ENCODE measurements at places on chromosomes 1 and 21. TPM values are rescaled to one million over a fixed set of nuclear protein-coding genes. Genes with fewer than 3 reads are reported as not detected.

DNA sequence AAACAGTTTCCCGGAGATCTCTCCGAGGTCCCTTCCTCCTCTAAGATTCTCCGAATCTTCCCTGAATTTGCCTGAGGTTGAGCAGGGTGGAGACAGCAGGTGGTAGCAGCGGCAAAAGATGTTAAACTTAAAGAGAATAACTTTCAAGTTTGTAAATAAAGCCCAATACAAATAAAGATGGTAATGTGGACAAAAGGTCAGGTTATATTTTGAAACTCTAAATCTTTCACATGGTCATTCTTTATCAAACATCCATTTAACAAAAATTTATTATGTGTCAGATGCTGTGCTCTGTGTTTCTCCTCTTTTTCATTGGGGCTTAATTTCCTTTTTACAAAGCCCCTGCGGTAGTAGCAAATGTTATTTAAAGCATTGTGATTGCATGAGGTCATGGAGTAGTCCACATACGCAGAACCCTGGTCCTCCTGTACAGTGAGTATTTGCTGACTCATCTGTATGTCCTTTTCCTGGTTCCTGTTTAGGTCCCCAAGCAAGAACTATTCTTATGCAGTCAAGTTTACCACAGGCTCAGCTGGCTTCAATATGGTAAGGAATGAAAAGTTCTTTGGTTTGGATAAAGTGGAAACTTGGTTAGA lies 119.2 kb downstream of the ITSN1 start:
- peak; percentile 60 for DNase-seq

- no peak for DNase-seq
Measured at GRCh38 chr1:151806170-151806569, 951 bp upstream of the LINGO4 start.

The HJV gene
- total RNA-seq = not detected

DNA sequence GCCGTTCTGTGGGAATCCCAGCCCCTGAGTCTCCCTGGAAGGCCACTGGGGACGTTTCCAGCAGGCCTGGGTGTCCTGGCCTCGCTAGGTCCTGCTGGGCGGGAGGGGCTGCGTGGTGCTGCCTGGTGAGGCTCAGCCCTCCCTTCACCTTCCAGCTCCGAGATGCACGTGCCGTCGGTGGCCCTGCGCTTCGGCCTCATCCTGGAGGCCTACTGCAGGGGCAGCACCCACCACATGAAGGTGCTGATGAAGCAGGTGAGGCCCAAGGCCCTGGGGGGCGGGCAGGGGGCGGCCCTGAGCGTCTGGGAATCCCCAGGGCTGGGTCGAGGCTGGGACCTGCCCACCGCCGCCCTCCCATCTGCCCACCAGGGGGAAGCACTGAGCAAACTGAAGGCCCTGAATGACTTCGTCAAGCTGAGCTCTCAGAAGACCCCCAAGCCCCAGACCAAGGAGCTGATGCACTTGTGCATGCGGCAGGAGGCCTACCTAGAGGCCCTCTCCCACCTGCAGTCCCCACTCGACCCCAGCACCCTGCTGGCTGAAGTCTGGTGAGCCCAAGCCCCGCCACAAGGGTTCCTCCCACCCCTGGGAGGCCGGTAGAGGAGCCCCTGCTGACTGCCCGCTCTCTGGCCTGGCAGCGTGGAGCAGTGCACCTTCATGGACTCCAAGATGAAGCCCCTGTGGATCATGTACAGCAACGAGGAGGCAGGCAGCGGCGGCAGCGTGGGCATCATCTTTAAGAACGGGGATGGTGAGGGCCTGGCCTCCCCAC lies 70.3 kb downstream of the PIK3CD start:
- DNase-seq = peak; percentile 50

The ALPL gene
- total RNA-seq = 38.6 TPM

- DNase-seq = no peak
Measured at GRCh38 chr1:93042187-93043056, 36.7 kb upstream of the MTF2 start.

DNA sequence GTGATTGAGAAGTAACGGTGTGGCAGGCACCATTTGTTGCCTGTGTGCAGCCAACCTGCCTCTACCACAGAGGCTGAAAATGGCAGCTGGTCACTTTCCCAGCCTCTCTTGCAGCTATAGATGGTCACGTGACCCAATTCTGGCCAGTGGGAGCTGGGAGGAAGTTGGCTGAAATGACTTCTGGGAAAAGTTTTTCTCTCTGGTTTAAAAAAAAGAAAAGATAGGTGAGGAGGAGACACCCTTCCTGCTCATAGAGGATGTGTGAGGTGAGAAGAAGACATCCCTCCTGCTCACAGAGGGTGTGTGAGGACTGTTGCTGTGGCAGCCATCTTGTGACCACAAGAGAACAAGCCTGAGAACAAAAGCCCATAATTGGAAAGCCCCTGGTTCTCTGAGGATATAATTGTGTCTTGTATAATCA lies 122.8 kb downstream of the SYF2 start:
- no peak for DNase-seq

All from lung (tissue), 17 donors.